Cerebellar nuclear complex (tissue), 1 donor: ENCODE measurements at places on chromosomes 6 and 20.

DNA sequence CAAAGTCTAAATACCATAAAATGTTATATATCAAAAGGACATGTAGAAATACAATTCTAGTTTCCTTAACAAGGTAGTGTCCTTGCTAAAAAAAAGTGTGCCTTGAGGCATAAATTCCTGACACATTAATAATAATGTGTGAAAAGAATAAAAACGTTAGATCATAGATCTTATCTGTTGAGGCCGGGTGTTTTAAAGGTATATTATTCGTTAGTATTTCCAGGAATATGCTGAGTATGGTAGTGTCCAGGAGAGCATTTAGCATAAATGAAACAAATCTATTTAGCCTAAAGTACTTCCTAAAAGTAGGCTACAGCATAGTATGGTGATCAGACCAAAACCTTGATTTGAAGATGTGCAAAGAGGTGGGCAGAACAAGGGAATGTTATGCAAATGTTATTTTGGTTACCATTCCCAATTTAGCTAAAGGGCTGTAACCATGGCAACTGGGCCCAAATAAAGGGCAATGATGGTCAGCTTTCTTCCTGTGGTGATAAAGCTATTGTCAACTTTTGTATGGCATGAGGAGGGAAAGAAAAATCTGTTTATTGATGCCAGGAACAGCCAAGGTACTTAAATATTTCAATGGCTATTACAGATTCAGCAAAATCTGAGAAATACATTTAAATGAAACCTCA is 18.9 kb downstream of the MKKS start:
- no peak for DNase-seq

DNA sequence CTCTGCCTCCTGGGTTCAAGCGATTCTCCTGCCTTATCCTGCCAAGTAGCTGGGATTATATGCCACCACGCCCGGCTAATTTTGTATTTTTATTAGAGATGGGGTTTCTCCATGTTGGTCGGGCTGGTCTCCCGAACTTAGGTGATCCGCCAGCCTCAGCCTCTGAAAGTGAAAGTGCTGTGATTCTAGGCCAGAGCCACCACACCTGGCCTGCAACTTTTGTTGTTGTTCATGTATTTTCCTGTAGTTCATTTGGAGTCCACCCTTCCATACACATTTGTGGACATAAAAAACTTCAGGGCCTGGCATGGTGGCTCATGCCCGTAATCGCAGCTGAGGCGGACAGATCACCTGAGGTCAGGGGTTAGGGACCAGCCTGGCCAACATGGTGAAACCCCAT is 14.5 kb downstream of the HSPA1B start:
- no peak for DNase-seq

GRCh38 chr6:68635412-68635705 is 277 bp downstream of the ADGRB3 start:
- no peak for DNase-seq

GRCh38 chr6:33620158-33620855 is 815 bp upstream of the ITPR3 start:
- no peak for DNase-seq

- DNase-seq = no peak
These were observed 64.2 kb upstream of the SUPT3H start for GRCh38 chr6:45441851-45442453.

DNA sequence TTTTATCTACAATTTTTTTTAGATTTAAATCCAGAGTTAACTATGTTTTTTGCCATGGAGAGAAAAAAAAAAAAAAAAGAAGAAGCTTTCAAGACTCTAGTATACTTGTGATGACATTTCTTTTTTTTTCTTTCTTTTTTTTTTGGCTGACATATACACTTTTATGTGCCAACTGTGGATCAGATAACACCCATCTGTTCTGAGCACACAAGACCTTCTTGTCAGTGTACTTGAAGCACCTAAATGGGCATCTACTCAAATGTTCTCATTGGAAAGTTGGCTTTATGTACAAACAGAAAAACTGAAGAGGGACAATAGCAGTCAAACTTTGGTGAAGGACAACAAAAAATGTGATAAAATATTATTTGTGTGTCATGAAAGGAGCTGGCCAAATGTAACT is 904.5 kb downstream of the GRIK2 start:
- peak; percentile 7 for DNase-seq

GRCh38 chr6:160355001-160355400 is 6.8 kb downstream of the SLC22A3 start:
- no peak for DNase-seq

- DNase-seq = no peak
These were observed 457.2 kb downstream of the KIF16B start for GRCh38 chr20:16115911-16116552.

DNA sequence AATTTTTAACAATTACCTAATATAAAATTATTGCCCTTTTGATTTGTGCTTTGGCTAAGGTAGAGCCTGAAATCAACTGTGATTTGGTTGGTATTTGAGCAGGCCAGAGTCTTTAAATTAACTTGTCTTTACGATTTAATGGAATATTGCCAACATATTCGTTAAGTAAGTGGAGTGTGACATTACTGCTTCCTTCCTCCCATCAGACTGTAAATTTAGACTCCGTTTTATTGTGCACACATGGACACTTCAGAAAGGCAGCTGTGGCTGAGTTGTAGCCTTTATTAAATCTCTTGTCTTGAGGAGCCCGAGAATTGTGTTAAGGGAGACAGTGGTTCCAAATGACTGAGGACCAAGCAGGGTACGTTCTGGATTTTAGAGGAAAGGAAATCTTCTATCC is 57.4 kb downstream of the CAP2 start:
- no peak for DNase-seq

DNA sequence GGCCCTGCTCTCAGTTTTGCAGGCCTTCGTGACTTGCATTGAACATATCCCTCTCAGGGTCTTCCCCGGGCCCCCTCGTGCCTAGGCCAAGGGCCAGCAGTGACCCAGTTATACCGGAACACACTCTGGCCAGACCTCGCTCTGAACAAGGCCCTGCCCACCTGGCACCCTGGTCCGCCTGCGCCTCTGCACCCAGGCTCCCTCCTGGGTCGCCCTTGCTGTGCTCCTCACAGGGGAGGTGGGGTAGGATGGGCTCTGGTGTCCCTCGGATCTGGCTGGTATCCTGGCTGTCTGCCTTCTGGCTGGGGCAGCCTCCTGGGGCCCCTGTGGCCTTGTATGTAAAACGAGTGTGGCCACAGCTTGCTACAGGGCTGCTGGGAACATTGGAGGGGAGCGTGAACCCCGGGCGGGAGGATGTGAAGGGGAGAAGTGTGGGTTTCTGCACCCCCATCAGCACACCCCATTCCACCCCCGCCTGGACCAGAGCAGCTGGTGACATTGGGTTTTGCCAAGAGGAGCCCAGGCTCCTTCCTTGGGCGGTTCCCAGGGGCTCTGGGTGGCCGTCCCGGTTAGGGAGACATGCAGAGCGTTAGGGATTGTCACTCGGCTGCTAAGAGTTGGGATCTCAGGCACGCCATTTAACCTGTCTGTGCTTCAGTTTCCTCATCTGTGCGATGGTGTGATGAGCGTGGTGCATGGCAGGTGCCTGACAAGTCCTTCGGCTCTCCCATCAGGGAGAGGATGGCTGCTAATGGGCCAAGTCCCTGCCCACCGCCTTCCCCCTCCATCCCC is 17.5 kb downstream of the SRC start:
- DNase-seq = no peak

DNA sequence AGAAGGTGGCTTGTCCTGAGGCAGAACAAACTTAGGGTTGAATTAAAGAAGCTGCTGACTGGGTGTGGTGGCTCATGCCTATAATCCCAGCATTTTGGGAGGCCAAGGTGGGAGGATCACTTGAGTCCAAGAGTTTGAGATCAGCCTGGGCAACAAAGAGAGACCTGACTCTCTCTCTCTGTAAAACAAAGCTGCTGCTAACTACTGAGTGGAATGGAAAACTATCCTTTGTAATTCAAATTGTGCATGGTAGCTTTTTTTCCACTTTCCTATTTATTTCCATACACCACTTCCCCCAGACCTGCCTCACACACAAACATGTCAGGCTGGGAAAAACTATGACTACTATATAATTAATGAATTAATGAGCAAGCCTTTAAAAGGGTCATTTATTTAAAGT is 437.1 kb downstream of the CDC5L start:
- no peak for DNase-seq

- no peak for DNase-seq
These were observed 34.1 kb downstream of the HFE start for GRCh38 chr6:26121141-26122004.

GRCh38 chr20:774016-774659 is 5.8 kb upstream of the SLC52A3 start:
- DNase-seq = no peak

DNA sequence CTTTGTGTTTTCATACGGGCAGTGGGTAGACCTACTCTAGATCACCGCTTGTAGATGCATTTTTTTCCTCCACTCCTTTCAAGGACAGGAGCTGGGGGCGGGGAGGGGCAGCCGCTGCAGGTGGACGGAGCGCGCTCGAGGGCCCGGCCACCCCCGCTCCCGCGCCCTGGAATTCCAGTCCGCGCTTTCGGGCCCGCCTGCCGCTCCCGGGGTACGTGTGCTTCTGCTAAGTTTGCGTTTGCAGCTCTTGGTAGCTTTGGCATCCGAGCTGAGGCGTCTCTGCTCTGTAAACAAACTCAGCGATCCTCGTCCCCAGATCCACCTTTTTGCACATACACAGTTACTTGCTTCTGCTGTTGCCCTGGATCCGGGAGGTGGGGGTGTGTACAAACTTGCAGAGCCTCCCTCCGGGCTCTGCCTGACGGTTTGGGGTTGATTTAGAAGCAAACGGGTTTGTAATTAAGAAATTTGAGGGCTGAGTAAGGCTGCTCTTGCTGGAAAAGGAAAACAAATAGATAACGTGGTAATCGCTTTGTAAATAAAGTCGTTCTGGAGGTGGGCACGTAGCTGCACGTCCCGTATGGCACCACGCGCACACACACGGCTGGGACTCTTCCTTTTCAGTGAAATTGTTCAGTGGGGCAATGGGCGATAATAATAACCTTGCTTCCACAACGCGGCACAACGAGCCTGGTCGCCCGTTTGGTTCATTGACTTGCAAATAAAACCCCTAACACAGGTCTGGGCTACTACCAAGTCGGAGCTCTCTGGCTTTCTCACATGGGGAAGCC is 973 bp upstream of the CITED2 start:
- peak; percentile 71 for DNase-seq

DNA sequence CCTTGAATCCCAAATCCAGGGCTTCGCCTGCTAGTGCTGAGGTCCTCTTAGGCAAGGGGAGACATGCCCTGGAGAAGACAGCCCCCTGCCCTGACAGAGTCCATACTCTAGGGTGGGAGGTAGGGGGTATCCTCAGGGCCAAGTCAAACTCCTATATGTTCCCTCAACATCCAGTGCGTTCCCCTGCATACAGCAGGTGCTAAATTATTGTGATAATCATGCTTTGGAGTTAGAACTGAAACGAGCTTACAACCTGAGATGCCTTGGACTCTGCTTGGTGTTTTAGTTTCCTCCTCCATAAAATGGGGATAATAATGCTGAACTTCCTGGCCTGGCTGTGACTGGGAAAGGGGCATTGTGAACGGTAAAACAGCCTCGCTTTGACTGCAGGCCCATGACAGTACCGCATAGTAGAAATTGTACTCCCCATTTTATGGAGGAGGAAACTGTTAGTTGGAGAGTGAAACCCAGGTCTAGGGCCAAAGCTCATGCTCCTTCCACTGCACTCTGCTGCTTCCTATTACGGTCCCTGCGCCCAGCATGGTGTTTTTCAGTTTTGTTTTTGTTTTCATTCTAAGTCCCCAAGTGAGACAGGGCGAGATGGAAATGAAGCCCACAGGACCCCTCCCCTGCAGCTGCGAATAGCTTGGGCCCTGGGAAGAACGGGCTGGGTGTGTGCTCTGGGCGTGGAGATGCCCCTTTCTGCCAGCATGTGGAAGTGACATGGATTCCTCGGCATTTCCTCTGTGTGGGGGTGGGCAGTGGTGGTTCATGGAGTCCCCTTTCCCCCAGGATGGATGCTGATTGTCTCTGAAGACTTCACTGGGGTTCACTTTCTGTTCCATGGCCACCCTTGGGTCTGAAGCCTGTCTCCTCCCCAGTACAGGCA is 162.5 kb downstream of the VEGFA start:
- no peak for DNase-seq

DNA sequence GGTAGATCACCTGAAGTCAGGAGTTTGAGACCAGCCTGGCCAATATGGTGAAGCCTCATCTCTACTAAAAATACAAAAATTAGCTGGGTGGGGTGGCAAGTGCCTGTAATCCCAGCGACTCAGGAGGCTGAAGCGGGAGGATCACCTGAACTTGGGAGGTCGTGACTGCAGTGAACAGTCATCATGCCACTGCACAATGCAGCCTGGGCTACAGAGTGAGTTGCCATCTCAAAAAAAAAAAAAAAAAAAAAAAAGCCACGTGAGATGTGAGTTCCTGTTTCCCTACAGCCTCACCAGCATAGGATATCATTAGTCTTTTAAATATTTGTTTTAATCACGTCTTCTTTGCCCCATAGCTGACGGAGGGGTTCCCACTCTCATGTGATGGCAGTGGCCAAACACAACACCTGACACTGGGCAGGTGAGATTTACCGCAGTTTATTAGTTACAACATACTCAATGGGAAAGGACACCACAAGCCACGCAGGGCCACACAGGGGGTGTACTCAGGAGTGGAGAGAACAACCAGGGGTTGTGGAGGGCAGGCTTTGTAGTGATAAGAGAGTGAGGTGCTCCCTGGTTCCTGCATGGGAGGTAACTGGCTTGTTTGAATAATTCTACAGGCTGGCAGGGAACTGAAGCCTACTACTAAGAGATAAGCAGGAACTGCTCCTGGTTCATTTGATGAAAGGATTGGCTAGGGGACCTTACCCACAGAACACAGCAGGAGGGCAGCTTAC is 4.6 kb upstream of the LZTS3 start:
- DNase-seq = no peak

DNA sequence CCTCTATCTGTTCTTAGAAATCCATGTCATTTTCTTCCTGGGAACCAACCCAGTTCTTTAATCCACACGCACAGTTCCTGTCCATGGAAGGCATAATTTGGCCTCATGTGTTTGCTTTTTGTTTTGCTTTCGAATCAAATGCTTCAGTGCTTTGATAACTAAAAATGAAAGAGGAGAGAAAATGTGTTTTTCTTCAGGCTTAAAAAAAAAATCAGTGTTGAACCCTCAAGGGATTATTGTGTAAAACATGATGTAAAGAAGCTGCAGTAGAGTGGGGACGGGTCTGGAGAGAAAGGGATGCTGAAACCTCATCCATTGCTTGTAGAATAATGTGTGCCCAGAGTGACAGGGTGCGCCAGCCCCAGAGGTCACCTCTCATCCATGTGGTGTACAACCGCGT is 197.5 kb upstream of the JARID2 start:
- DNase-seq = no peak

- DNase-seq = no peak
These were observed 44.1 kb downstream of the SNX9 start for GRCh38 chr6:157867155-157867559.
